Thymus (tissue), 14 donors: ENCODE measurements at places on chromosomes 12 and 14. TPM values are rescaled to one million over a fixed set of nuclear protein-coding genes. Genes with fewer than 3 reads are reported as not detected.

- no peak for DNase-seq
- no peaks in the 10 kb centered on the region for H3K36me3 ChIP-seq
- no peak overlapping the region for H3K4me3 ChIP-seq
- H3K27ac ChIP-seq: no peak overlapping the region
- no peaks in the 10 kb centered on the region for H3K27me3 ChIP-seq
These were observed 22.1 kb downstream of the MYO1H start for GRCh38 chr12:109369831-109370230.

- H3K27ac ChIP-seq: no peak overlapping the region
- no peak for DNase-seq
- no peak overlapping the region for H3K4me3 ChIP-seq
- H3K4me1 ChIP-seq: no peaks in the 10 kb centered on the region
- H3K27me3 ChIP-seq: no peaks in the 10 kb centered on the region
These were observed 326.3 kb downstream of the BMP4 start for GRCh38 chr14:53630336-53630735.

- no peak overlapping the region for H3K27ac ChIP-seq
- DNase-seq: no peak
- H3K4me1 ChIP-seq: no peaks in the 10 kb centered on the region
- no peaks in the 10 kb centered on the region for H3K27me3 ChIP-seq
- H3K4me3 ChIP-seq: no peak overlapping the region
These were observed 407.3 kb upstream of the FLRT2 start for GRCh38 chr14:85122690-85123089.

- H3K27me3 ChIP-seq: no peaks in the 10 kb centered on the region
- peak overlapping the region; percentile 80 for H3K27ac ChIP-seq
- peaks cover 98% of the 10 kb centered on the region for H3K4me1 ChIP-seq
- H3K4me3 ChIP-seq: no peak overlapping the region
These were observed 9.9 kb upstream of the HDAC7 start for GRCh38 chr12:47829584-47829983.

Gene DENND5B
- 2.9 TPM for total RNA-seq

Gene PITPNM2
- total RNA-seq: 55.9 TPM

Gene LPAR5
- 2.4 TPM for total RNA-seq
